ENCODE measurements at places on chromosomes 3 and 15. TPM values are rescaled to one million over a fixed set of nuclear protein-coding genes. Genes with fewer than 3 reads are reported as not detected.

PLSCR2 gene
- not detected for total RNA-seq

- DNase-seq, result no peak
Measured at GRCh38 chr3:74631351-74632140, 17.1 kb upstream of the CNTN3 start.

DNA sequence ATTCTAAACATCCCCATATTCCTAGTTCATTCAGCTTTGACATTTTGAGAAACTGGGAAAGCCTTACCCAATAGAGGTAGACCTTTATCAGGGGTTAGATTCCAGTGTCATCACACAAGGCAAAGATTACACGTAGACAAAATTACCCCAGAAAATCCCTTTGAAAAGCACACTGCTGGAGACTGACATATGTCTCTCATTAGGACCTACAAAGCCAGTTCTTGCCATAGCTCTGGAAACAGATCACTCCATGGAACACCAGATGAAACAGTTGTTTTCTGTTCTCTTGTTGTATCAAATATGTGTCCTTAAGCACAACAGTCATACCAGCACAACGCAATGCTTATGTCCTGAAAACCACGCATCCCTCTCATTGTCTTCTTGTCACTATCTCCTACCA is 44.7 kb downstream of the RARB start:
- no peak for DNase-seq

DNA sequence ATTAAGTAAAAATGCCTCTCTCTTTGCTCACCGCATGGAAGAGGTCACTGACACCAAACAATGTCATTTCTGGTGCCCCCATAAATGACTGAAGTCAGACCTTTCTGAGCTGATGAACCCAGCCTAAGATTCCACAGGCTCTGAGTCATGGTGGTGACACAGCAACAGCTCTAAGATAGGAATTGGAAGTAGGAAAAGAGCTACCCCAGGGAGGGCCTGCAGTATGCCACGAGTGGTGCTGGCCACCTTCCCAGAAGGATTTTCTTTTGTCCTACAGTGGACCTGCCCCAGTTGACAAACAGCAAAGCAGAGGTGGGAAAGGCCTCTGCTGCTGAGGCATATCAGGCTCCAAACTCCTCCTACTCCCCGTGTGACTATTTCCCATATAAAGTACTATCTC is 208.1 kb downstream of the MINAR1 start:
- peak; percentile 47 for DNase-seq

- no peak for DNase-seq
Measured at GRCh38 chr3:197353867-197354567, 55.6 kb upstream of the DLG1 start.

Data from bronchial epithelial cell (primary cell).